ENCODE measurements at places on chromosomes 12 and 14. TPM values are rescaled to one million over a fixed set of nuclear protein-coding genes. Genes with fewer than 3 reads are reported as not detected.
A peak's percentile ranks its signal among the peaks of the same experiment; 100 is the strongest.

DNA sequence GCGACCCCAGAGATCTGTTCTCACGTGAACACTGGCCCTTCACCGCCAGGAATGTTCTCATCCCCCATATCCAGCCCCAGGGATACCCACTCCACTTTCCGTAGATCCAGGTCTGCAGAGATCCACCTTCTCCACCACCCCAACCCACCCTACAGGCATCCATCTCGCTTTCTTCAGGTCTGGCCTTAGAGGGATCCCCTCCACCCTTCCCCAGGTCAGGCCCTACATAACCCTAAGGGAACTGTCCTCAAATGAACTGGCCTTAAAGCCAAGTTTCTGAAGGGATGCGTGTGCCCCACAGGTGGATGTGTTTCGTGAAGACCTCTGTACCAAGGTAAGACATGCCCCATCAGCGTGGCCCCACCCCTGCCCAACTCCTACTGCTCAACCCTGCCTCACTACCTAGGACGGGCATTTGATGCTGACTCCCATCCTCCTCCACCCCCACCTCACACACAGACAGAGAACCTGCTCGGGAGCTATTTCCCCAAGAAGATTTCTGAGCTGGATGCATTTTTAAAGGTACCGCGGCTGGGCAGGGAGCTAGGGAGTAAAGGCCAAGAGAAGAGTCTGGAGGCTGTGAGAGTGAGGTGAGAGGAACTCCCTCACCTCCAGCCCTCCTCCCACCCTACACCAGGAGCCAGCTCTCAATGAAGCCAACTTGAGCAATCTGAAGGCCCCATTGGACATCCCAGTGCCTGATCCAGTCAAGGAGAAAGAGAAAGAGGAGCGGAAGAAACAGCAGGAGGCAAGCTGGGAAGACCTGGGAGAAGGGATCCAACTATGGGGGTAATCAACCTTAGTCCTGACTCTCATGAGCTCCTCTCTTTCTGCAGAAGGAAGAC lies 912 bp downstream of the PSME1 start:
- DNase-seq: no peak

GRCh38 chr12:62700091-62700880 lies 233.7 kb downstream of the MON2 start:
- DNase-seq: no peak

DNA sequence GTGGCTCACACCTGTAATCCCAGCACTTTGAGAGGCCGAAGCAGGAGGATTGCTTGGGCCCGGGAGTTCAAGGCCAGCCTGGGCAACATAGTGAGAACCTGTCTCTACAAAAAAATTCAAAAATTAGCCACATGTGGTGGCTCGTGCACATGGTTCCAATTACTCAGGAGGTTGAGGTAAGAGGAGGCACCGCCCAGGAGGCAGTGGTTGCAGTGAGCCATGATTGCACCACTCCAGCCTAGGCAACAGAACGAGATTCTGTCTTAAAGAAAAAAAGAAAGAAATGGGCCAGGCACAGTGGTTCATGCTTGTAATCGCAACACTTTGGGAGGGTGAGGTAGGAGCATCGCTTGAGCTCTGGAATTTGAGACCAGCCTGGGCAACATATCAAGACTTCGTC lies 33.5 kb downstream of the MAP1LC3B2 start:
- DNase-seq: no peak

GRCh38 chr12:89567691-89568239 lies 41.9 kb upstream of the POC1B start:
- DNase-seq: no peak

DNA sequence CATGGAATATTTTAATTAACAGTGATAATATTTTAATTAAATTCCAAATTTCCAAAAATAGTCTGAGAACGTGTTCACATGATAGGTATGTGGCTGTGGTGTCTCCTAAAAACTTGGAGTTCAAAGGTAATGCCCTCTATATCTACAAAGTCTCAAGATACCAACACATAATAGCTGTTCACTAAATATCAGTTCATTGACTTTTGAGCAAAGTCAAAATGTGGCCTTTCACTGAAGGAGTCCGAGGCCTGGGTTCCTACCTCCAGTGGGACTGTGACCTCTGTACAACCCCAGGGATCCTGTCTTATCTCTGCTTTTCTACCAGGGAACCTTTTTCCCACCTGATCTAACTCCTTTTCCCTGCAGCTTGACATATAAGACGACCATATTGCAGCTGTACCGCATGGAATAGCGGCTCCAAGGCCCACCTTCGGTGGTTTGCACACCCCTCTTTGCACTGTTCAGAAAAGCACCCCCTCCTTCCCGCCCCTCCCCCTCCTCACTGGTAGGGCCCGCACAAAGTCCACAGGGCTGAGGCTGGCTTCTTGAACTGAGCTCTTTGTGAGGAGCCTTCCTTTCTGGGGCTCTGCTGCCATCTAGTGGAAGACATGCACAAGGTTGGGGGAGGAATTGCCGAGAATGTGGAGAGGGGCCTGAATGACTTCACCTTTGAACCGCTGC lies 3.1 kb downstream of the CCND2 start:
- DNase-seq: peak; percentile 95

DNA sequence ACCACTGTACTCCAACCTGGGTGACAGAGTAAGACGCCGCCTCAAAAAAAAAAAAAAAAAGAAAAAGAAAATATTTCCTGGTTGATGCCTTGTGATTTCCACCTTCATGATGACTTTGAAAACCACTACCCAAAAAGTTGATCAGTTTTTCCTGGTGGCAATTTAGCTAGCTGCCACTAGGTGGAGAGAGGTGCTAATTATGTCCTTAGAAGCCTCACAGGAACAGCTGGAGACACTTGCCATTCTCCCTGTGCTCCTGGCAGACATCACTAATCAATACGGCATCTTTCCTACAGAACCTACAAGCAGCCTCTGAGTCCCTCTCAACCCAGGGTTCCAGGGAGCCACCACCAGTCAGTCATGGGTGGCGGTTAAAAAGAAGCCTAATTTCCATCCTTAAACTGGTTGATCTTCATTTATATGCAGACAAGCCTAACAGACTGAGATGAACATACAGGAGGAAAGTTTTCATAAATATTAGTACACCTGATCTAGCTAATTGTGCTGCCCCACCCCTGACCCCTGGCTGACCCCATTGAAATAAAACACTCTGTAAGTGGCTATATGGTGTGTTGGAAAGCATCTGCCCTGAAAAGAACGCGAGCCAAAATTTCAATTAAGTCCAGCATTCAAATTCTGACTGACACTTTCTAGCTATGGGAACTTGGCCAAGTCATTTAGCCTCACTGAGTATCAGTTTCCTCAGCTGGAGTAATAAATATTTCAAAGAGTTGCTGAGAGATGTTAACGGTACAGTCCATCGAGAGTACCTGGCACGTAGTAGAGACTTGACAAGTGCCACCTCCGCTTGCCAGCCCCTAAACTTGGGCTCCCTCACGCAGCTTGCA lies 6.2 kb upstream of the OAS1 start:
- no peak for DNase-seq

DNA sequence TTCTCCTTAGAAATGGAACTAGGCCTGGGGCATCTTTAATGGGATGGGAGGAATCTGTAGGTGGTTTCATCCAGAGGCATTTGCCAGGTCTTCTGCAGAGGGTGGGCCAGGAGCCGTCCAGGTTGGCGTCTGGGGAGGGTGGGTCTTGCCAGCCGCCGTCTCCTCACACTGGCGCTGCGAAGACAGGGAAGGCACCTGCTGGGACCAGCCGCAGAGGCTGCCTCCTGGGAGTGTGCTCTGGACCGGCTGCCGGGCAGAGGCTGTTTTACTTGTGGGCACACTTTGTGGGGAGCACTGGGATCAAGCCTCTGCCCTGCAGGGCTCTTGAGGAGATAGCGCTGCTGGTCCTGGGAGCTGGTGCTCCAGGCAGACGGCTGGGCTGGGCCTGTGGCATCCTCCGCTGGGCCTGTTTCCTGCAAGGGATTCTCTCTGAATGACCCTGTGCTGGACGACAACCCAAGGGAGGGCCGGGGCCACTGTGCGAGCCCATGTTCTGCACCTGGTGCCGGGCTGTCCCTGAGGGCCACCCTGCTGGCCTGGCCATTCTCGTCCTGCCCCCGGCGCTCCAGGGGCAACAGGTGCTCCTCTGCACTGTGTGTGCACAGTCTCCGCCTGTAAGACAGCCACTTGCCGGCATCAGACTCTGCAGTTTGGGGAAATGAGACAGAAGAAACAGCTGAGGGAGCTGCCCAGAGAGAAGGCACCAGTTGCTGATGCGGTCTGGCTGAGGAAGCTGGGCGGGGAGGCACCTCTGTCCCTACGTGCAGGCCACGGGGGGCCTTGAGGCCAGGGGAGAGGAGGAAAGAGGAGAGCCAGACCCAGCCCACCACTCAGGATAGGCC lies 10.0 kb upstream of the TEX22 start:
- no peak for DNase-seq

DNA sequence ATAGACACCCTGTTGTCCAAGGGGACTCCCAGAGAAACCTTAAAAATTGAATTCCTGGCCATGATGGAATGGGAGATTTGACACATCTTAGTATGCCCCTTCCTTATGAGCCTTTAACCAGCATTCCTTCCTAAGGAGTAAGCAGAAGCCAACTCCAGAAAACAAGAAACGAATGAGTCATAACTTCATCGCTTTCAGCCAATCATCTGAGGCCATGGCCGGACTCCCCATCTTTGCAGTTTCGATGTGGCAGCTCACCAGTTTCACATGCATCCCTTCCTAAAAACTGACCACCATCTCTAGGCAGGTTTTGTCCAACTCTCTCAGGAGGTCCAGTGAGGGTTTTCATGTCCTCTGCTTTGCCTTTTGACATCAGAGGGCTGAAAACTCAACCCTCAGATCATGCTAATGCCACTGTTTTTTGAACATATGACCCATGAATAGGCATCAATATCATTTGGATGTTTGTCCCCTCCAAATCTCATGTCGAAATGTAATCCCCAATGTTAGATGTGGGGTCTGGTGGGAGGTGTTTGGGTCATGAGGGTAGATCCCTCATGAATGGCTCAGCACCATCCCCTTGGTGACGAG lies 19.9 kb downstream of the DAAM1 start:
- DNase-seq: no peak

DNA sequence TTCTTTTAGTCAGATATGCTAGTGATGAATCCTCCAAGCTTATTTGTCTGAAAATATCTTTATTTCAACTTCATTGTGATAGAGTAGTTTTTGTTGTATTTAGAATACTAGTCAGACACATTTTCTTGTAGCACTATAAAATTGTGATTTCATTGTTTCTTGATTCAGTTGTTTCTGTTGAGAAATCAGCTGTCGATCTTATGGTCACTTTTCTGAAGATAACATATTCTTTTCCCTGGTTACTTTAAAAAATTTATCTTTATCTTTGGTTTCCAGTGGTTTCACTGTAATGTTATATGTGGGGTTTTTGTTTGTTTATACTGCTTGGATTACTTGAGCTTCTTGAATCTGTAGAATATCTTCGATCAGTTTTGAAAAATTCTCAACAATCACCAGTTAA lies 426.1 kb downstream of the SOX5 start:
- DNase-seq: no peak

DNA sequence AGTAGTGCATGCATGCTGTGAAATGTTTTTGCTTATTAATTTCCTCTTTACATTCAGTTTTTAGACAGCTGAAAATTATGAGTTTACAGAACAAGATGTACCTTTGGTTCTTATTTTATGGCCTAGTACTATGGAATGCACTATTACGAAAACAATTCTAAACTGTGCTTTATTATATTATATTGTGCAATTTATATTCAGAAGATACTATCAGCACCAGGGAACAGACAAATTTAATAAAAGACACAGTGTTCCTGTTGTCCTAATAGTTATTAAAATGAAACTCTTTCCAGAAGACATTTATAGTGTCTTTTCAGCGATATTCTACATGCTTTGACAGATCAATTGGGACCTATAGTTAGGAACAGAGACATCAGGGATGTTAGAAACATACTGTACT lies 427.3 kb downstream of the BTG1 start:
- no peak for DNase-seq

GRCh38 chr14:103625356-103626095 lies 3.5 kb upstream of the KLC1 start:
- no peak for DNase-seq

- DNase-seq: no peak
Observed at GRCh38 chr12:105803292-105803691, 335.5 kb downstream of the NUAK1 start.

DNA sequence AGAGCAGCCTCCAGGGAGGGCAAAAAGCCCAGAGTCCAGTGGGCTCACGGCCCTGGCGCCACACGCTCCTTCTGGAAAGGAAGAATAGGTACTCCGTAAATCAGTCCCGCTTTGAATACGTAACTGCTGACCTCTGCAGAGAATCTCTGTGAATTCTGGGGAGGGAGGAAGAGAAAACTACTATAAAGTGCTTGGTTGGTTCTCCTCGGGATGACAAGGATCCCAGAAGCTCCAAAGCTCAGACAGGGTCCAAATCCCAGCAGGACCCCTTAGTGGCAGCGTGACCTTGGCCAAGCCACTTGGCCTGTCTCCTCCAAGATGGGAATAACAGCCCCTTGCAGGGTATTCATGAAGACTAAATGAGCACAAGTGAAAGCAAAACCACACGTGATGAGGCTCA lies 31.7 kb downstream of the ANO2 start:
- DNase-seq: no peak

DNA sequence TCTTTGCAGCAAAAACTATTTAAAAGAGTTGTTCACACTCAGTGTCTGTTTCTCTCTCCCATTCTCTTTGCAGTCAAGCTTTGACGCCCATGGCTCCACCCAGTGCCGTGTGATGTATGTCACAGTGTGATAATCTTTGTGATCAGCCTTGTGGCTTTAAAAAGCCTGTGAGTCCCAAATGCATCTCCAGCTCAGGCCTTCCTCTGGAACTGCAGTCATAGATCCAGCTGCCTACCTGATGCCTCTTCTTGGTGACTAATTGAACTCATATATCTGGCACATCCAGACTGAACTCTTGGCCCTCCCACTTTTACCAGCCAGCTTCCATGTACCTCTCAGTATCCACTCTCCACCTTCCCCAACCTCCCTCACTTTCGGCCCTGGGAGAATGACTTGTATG lies 182.8 kb upstream of the ARHGAP5 start:
- no peak for DNase-seq

The LRTM2 gene
- total RNA-seq: not detected

The PAX9 gene
- 0.50 TPM for total RNA-seq

The FAIM2 gene
- total RNA-seq: 4.1 TPM

The GLIPR1L2 gene
- 0.17 TPM for total RNA-seq

The PPP1R1A gene
- total RNA-seq: 6.2 TPM

The ITGB7 gene
- 1.1 TPM for total RNA-seq
